ENCODE measurements at places on chromosomes 7 and 10.

DNA sequence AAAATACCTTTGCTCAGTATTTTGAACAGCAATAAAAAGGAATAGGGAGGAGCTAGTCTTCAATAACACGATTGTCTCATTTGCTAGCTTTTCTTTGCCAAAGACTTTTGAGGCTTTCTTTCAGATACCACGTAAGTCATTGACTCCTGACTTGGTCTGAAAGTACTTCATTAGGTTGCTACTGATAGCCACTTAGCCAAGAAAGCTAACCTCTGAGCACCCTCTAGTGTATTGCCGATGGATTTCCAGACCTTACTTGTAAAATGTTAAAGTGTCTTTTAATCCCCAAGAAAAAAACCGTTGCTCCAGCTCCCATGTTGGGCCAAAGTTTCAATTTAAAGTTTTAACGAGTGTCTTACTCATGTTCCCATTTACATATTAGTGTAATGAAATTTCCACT is 63.4 kb upstream of the STRIP2 start:
- no peak for DNase-seq

DNA sequence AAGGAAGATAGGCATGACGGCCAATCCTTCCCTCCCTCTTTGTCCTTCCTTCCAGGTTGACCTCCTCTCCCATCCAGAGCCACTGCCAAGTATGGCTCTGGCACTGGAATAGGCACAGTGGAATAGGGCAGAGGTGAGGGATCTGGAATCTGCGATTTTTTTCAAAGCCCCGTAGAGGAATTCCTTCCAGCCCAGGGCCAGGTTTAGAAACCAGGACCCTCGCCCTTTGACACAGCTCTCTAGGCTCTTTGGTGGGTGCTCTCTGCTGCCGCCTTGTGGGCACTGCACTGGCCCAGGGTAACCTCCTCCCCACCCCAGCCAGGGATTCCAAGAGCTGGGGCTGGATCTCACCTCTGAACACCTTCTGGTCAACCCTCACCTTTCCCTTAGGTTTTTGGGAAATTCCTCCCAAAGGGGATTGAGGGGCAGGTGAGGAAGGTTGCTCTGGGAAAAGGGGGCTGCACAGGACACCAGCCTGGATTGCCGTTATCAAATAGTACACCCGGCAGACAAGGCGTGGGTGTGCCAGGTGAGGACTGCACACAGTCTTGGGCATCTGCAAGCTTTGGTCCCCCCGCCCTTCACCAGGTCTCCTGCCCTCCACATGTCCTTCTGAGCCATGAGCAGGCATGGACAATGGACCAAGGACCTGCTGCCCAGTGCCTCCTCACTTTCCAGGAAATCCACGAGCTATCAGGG is 22.8 kb downstream of the C10orf105 start:
- DNase-seq = peak; percentile 55

DNA sequence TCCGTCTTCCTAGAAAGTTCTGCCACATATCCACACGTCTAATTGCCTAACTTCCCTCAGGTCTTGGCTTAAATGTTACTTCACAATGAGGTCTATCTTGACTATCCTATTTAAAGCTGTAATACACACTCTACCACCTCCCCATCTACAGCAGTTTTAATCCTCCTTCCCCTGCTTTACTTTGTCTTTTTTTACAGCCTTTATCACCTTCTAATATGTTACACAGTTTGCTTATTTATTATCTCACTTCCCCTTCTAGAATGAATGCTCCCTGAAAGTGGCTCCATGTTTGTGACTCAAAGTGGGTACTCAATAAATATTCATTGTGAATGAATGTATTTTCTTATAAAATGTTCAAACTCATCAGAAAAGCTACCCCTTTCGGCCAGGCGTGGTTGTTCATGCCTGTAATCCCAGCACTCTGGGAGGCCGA is 13.6 kb upstream of the MICU1 start:
- no peak for DNase-seq

DNA sequence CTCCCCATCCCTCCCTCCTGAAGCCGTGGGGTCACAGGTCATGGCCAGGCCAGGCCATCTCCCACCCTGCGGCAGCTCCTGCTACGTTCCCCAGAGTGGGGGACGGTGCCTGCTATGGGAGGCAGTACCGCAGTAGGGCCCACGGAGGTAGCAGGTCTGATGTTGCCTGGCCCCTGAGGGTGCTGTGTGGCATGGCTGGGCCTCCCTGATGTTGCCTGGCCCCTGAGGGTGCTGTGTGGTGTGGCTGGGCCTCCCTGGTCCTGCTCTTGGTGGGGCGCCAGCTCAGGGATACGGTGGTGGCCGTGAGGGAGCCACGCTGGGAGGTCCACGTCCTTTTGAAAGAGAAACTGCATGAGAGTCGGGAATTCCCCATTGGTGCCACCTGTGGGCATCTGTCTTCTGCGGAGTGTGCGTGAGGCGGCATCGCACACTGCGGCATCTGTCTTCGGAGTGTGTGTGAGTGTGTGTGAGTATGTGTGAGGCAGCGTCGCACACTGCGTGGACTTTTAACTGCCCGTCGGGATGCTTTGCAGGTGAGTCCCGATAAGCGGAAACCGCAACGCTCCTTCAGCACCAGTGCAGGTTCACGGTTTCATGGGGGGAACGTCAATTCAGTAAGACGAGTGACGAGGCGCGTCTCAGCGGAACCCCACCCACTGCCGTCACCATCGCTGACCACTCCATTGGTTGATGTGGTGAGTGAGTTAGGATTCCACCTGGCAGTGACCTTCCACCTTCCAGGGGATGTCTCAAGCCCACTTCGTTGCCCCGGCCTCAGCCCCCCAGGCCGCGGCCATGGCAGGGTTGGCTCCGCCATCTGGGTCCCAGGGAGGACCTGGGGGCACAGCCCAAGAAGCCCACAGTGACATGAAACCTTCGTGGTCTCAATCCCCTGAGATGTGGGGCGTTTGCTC is 51.2 kb upstream of the CFAP46 start:
- no peak for DNase-seq

DNA sequence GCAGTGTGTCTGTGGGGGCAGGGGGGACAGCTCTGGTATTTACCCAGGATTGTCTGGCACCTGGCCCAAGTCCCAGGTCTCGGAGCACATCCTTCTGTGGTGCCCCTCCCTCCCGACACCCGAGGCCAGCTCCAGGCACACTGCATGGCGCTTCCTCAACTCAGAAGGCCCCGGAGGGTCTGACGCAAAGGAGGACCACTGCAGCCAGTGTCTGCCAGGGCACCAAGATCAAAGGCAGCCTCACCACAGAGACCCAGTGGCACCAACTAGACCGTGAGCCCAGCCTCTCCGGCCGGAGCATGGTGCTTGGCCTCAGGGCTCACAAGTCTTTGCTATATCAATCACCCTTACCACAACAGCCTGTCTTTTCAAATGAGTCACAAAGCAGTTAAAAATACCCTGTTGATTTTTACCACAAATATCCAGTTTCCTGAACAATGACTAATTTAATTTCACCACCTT is 99.3 kb upstream of the DDC start:
- DNase-seq = no peak

DNA sequence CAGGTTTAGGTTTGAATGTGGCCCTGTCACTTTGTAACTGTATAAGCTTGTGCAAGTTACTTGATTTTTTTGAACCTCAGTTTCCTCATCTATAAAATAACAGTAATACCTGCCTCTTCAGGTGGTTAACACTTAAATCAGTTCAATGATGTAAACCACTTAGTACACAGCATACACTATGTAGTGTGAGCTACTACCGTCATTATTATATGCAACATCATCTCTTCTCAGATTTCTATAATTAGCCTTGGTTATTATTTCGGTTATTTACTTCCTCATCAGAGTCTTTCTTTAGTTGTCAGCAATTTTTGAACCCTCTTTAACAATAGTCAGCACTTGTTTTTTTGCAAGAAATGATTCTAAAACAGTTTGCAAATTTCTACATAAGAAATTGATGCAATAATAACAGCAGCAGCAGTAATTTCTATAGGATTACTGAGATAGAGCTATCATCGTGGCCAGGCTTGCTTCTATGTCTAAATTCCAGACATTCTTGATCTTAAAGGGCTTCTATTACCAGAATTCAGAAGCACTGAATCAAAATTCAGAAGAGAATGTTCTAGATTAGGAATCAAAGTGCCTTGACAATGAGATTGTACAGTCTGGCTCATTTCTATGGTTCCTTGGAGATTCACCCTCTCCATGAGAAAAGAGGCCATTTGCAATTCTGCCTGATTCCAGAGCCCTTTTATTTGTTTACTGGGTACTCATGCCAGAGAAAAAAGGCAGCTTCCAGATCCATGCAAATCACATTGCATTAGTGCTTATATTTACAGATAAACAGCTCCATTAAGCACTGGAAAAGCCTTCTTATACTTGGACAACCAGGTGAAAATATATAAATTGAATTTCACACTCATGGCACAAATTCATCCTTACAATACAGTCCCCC is 25.0 kb upstream of the WDR11 start:
- no peak for DNase-seq

- DNase-seq = no peak
These were observed 183.7 kb upstream of the KLF14 start for GRCh38 chr7:130917669-130918128.

- no peak for DNase-seq
These were observed 113.7 kb upstream of the PDLIM1 start for GRCh38 chr10:95404462-95404858.

- DNase-seq = no peak
These were observed 15.8 kb upstream of the LIPN start for GRCh38 chr10:88744002-88744401.

DNA sequence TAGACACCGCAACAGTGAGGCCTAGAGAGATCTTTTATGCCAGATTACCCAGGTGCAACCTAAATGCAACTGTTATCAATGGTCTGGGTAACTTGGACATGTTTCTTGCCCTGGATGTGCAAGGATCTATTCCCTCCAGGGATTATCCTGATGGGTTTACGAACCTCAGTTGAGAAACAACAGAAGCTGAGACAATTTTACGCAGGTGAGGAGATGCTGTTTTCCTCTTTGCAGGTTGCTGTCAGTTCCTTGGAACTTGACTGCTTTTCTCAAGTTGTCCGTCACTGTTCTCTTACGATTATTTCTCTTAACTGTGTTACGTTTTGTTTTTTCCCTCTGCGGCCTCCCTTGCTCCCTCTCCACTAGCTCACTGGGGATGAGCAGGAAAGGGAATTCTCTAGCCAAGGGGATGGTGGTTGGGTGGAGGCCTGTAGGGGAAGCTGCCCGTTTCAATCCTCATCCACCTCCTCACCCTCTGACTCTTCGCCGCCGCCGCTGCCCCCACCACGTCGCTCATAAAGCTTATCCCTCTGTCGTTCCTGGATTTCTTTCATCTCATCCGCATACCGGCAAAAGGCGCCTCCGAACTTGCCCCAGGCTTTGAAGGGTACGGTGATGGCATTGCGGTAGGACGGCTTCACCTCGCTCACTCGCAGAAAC is 1.2 kb downstream of the PURB start:
- no peak for DNase-seq

DNA sequence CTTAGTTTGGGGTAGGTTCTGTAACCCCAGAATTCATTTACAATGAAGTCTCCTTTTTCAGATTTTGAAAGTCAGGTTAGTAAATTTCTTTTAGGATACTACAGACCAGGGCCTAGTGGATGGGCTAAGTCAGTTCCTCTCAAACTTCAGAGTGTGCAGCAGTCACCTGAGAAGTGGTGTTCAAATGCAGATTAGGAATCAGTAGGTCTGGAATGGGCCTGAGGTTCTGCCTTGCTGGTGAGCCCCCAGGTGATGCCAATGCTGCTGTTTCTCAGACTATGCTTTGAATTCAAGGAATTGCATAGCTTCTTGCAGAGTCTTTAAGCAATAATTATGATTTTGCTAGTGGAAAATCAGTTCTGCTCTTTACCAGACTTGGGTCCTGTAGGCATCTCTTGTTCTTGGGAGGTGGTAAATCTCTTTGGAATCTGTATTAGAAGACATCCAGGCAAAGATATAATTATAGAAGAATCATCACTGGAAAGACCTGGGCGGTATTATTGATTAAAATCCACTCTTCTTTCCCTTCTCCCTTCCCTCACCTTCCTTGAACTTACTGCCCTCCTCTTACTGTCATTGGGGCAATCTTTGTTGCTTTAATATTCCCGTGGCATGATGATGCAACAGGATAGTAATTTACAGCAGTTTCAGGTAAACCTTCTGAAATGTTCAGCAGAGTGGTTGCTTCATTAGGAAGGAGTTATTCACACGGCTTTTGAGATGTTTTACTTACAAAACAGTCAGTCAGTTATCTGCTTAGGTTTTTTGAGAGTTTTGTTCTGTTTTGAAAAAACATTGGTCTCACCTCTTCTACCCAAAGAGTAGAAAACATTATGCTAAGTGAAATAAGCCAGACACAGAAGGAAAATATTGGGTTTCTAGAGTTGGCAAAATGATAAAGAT is 87.2 kb downstream of the NRF1 start:
- DNase-seq = no peak

DNA sequence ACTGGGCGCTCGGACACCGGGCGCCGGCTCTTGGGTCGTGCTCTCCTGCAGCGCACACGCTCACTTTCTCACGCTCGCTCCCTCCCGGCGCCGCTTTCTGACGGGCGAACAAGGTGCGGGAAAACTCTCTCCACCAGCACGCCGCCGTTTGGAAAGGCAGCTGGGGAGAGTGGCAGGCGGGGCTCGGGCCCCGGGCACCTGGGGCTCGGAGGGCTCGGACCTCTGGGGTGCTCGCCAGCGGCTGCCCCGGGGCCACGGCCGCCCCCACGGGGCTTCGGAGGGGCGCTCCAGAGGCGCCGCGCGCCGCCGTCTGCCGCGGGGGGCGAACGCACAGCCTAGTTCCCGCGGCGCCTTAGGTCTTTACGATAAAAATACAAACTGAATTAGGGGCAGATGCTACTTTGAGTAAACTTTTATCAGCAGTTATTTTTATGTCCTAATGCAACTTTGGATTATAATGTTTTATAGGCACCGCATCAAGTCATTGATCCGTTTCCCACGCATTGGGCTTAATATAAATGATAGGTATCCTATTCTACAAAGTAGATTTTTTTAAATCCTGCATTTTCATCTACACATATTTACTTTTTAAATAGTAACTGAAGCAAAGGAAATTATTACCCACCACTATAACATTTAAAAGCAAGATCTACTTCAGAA is 535 bp upstream of the EPC1 start:
- no peak for DNase-seq

DNA sequence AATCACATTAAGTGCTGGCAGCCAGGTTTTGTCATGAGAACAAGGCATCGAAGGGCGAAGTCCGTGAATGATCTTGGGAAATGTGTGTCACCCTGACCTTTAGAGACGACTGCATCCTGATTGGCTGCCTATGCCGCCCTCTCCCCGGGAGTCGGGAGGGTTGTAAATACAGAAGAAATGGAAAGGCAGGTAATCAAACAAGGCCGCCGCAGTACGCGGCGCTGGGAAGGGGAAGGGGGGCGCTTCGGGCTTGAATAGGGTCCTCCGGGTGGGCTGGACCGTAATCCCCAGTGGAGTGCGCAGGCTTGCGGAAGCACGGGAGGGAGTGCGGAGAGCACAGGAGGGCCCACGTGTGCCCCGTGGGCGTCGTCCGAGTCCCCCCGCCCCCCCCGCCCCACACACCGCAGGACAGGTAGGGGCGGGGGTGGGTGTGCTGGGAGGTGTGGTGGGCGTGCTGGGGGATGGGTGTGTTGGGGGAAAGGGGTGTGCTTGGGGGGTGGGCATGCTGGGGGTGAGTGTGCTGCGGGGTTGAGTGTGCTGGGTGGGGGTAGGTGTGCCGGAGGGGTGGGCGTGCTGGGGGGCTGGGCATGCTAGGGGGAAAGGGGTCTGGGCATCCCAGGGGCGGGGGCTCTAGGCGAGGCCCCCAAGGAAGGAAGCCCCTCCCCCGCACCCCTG is 169.4 kb downstream of the ARHGAP12 start:
- peak; percentile 33 for DNase-seq

- no peak for DNase-seq
These were observed 189.1 kb downstream of the DGKI start for GRCh38 chr7:137657476-137658189.

Data from immature natural killer cell (primary cell).